Cardiac muscle cell (in vitro differentiated cells and primary cell): ENCODE measurements at places on chromosomes 1 and 21. TPM values are rescaled to one million over a fixed set of nuclear protein-coding genes. Genes with fewer than 3 reads are reported as not detected.

FCRL4 gene
- not detected in 2 replicates for total RNA-seq

ESRRG gene
- total RNA-seq, result 47.1 and 62.2 TPM in 2 replicates

NCAM2 gene
- 0.45 and 2.5 TPM in 2 replicates for total RNA-seq

CD55 gene
- 14.6 and 19.4 TPM in 2 replicates for total RNA-seq

CYP4Z1 gene
- total RNA-seq, result not detected in 2 replicates

HAO2 gene
- total RNA-seq, result not detected in 2 replicates

TRAF3IP3 gene
- total RNA-seq, result 0.11 and 1.3 TPM in 2 replicates

XCL1 gene
- total RNA-seq, result 0.53 and 0.54 TPM in 2 replicates

ATP1A2 gene
- 19.3 and 40.9 TPM in 2 replicates for total RNA-seq

TRPM2 gene
- total RNA-seq, result not detected in 2 replicates

NBPF3 gene
- total RNA-seq, result 10.4 and 13.8 TPM in 2 replicates

CRYBG2 gene
- 0.06 TPM in 1 of 2 replicates, not detected in the other for total RNA-seq

MASP2 gene
- not detected in 2 replicates for total RNA-seq

PDE4B gene
- 3.0 and 3.9 TPM in 2 replicates for total RNA-seq

PLPPR4 gene
- total RNA-seq, result 3.2 and 4.2 TPM in 2 replicates

WNT9A gene
- 1.4 and 1.9 TPM in 2 replicates for total RNA-seq

PDZK1 gene
- total RNA-seq, result 0.18 TPM in 1 of 2 replicates, not detected in the other

MAN1A2 gene
- 20.0 and 20.6 TPM in 2 replicates for total RNA-seq

CLDN8 gene
- total RNA-seq, result not detected in 2 replicates

SMCP gene
- total RNA-seq, result not detected in 2 replicates

GBP7 gene
- total RNA-seq, result not detected in 2 replicates

OR10J1 gene
- not detected in 2 replicates for total RNA-seq

LAMC2 gene
- total RNA-seq, result 0.32 and 0.42 TPM in 2 replicates

C1orf198 gene
- 67.6 and 68.8 TPM in 2 replicates for total RNA-seq

TXNIP gene
- total RNA-seq, result 190 and 260 TPM in 2 replicates

NPL gene
- 0.66 and 1.5 TPM in 2 replicates for total RNA-seq

NMNAT2 gene
- total RNA-seq, result 0.12 and 1.3 TPM in 2 replicates

OLIG1 gene
- total RNA-seq, result 0.63 TPM in 1 of 2 replicates, not detected in the other

BARHL2 gene
- not detected in 2 replicates for total RNA-seq

CA6 gene
- not detected in 2 replicates for total RNA-seq

ADGRB2 gene
- 203 and 309 TPM in 2 replicates for total RNA-seq

CSF1 gene
- total RNA-seq, result 5.0 and 5.7 TPM in 2 replicates

FCRL5 gene
- not detected in 2 replicates for total RNA-seq

GPR153 gene
- 22.7 and 32.7 TPM in 2 replicates for total RNA-seq

SETSIP gene
- not detected in 2 replicates for total RNA-seq

TMEM200B gene
- total RNA-seq, result 17.6 and 37.6 TPM in 2 replicates

KPRP gene
- total RNA-seq, result not detected in 2 replicates

SELP gene
- total RNA-seq, result not detected in 2 replicates

NCF2 gene
- 0.06 and 0.60 TPM in 2 replicates for total RNA-seq

BTG2 gene
- 45.6 and 57.9 TPM in 2 replicates for total RNA-seq

ELAPOR1 gene
- 0.11 TPM in 1 of 2 replicates, not detected in the other for total RNA-seq

PRR9 gene
- total RNA-seq, result not detected in 2 replicates

S100B gene
- total RNA-seq, result 0.21 and 0.49 TPM in 2 replicates

MX2 gene
- 2.3 TPM in 1 of 2 replicates, not detected in the other for total RNA-seq
